Fibroblast of lung (primary cell): ENCODE measurements at places on chromosomes 11 and 22. TPM values are rescaled to one million over a fixed set of nuclear protein-coding genes. Genes with fewer than 3 reads are reported as not detected.

DNA sequence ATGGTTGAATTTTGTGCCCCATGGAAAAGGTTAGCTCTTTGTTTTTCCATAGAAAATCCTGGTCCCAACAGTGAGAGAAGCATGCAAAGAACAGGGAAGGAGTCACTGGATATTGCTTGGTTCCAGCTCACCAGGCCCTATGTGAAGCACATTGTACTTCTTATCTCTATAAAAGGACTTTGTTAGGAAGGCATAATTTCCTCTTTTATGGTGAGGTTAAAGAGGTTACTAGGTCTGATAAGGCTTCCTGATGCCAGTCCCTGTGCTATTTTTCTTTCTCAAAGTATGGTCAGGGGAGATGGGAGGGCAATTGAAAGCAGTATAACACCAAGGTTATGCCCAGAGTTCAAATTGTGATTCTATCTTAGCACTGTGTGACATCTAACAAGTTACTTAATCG, 162.6 kb downstream of the KIF18A start:
- DNase-seq, result no peak
- H3K36me3 ChIP-seq, result no peaks in the 10 kb centered on the region
- H3K4me1 ChIP-seq, result no peaks in the 10 kb centered on the region
- no peak overlapping the region for H3K27ac ChIP-seq
- peaks cover 3% of the 10 kb centered on the region for H3K27me3 ChIP-seq

GVQW3 gene
- 1.3 and 1.8 TPM in 2 replicates for total RNA-seq

DNA sequence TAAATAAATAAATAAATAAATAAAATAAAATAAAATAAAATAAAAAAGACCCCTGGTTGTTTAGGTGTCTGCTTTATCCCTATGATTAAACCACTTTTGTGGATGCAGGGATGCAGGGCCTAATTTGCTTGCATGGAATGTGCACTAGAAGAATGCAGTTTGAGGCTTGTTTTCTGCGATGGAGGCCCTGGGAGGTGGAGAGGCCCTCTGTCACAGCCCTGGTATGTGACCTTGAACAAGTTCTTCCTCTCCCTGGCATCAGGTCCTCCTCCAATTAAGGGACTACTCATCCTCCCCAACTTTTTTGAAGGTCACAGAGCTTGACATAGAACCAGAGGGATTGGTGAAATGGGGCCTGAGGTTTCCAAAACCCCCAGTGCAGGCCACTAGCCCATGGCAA, 22.7 kb downstream of the KCNJ4 start:
- H3K27me3 ChIP-seq, result no peaks in the 10 kb centered on the region
- no peak overlapping the region for H3K27ac ChIP-seq
- DNase-seq, result no peak
- H3K4me3 ChIP-seq, result no peak overlapping the region
- no peaks in the 10 kb centered on the region for H3K4me1 ChIP-seq

FOSL1 gene
- 7.4 and 8.8 TPM in 2 replicates for total RNA-seq

GRCh38 chr22:42644422-42645340, 4.3 kb upstream of the ATP5MGL start:
- peaks cover 32% of the 10 kb centered on the region for H3K4me1 ChIP-seq
- H3K27ac ChIP-seq, result peak overlapping the region; percentile 46
- peak; percentile 42 for DNase-seq

- peak; percentile 62 for DNase-seq
- H3K27ac ChIP-seq, result no peak overlapping the region
- no peak overlapping the region for H3K4me3 ChIP-seq
- H3K36me3 ChIP-seq, result no peaks in the 10 kb centered on the region
- H3K27me3 ChIP-seq, result no peaks in the 10 kb centered on the region
- no peaks in the 10 kb centered on the region for H3K4me1 ChIP-seq
Observed at GRCh38 chr11:128399251-128400121, 187.9 kb downstream of the ETS1 start.

GRCh38 chr22:25403811-25404471, 160.5 kb upstream of the GRK3 start:
- H3K27ac ChIP-seq, result peak overlapping the region; percentile 74
- peaks cover 24% of the 10 kb centered on the region for H3K4me1 ChIP-seq
- H3K27me3 ChIP-seq, result no peaks in the 10 kb centered on the region
- DNase-seq, result peak; percentile 32
- H3K4me3 ChIP-seq, result peak overlapping the region; percentile 69

DNA sequence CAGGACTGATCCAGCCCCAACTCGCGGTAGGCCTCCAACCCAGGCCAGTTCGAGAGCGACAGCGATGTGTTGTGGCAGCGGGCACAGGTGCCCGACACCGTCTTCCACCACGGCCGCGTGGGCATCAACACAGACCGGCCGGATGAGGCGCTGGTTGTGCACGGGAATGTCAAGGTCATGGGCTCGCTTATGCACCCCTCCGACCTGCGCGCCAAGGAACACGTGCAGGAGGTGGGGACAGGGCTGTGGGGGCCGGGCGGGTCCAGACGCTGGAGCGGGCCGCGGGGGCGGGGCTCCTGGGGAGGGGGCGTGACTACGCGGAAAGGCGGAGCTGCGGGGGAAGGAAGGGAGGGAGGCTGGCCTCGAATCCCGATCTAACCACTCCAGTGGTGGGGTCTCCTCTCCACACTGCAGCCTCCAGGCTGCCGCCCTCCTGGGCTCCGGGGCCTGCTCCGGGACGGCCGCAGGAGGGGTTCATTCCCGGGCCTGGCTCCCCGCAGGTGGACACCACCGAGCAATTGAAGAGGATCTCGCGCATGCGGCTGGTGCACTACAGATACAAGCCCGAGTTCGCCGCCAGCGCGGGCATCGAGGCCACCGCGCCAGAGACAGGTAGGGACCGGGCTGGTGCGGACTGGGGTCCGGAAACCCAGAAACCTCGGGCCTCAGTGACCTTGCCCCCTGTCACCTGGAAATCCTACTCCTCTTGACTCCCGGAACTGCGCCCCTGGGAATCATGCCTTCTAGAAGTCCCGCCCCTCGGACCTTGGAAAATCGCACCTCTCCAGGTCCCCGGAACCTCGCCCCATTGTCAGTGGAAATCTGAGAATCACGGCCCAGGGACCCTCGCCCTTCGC, 14.9 kb downstream of the TMEM258 start:
- H3K27ac ChIP-seq, result no peak overlapping the region
- H3K36me3 ChIP-seq, result no peaks in the 10 kb centered on the region
- no peaks in the 10 kb centered on the region for H3K27me3 ChIP-seq
- H3K4me1 ChIP-seq, result no peaks in the 10 kb centered on the region
- DNase-seq, result peak; percentile 11
- no peak overlapping the region for H3K4me3 ChIP-seq

DNA sequence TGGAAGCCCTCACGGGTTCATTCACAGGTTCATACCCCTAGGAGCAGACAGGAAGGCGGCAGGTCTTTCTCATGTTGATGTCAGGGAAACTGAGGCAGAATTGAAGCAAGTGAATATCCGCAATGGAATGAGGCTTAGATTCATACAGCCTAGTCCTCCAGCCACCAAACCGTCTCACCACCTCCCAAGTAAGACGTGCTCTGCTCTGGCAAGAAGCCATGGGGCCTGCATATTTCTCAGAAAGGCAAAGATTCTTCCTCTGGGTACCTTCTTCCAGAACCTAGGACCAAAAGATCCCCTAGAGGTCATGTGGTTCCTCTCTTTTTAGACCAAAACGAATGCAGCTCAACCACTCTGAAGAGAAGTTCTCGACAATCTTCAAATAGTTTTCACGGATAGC, 1.7 kb downstream of the AP1B1 start:
- H3K4me1 ChIP-seq, result peaks cover 4% of the 10 kb centered on the region
- H3K27me3 ChIP-seq, result no peaks in the 10 kb centered on the region
- no peak overlapping the region for H3K4me3 ChIP-seq
- H3K36me3 ChIP-seq, result peaks cover 5% of the 10 kb centered on the region
- DNase-seq, result no peak

TOLLIP gene
- 21.8 and 28.4 TPM in 2 replicates for total RNA-seq

DBX1 gene
- total RNA-seq, result not detected in 2 replicates
